ENCODE measurements at places on chromosomes 7 and 10. TPM values are rescaled to one million over a fixed set of nuclear protein-coding genes. Genes with fewer than 3 reads are reported as not detected.

DNA sequence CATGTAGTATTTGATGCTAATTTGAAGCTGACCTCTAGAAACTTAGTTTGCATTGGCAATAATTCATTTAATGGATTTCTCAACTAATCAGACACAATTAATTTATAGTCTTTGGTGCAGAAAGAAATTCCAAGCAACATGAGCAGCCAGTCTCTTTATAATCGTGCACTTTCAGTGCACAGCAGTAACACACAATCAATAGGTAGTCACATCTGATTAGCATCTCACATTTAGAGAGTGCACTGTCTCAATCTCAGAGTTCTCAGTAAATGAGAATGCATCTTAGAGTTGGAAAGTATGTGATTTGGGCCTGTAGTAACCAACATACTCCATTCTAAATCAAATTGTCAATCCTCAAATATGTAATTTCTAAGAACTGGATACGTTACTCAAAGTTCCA, 377.6 kb downstream of the POM121L12 start:
- H3K4me1 ChIP-seq, result no peaks in the 10 kb centered on the region
- H3K27ac ChIP-seq, result no peak overlapping the region
- no peaks in the 10 kb centered on the region for H3K36me3 ChIP-seq

DNA sequence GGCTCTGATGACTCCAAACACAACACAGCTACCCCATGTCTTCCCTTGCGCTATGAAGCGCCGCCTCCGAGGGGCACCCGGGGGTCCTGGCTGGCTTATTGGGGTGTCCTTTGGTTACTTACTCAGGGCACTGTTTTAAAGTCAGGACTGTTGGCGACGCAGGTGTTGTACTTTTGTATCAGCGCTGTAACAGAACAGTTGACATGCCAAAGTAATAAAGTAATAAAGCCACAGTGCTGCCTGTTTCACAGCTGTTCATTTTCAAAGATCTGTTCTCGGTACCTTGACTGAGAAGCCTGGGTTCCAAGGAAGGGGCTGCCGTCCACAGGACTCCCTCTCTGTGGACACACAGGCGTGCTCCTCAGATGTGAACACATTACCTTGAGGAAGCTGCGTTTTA, 64.1 kb downstream of the WDR37 start:
- H3K27ac ChIP-seq, result no peak overlapping the region
- peaks cover 24% of the 10 kb centered on the region for H3K4me1 ChIP-seq
- H3K27me3 ChIP-seq, result no peaks in the 10 kb centered on the region
- H3K36me3 ChIP-seq, result peaks cover 87% of the 10 kb centered on the region
- peak; percentile 9 for DNase-seq

DNA sequence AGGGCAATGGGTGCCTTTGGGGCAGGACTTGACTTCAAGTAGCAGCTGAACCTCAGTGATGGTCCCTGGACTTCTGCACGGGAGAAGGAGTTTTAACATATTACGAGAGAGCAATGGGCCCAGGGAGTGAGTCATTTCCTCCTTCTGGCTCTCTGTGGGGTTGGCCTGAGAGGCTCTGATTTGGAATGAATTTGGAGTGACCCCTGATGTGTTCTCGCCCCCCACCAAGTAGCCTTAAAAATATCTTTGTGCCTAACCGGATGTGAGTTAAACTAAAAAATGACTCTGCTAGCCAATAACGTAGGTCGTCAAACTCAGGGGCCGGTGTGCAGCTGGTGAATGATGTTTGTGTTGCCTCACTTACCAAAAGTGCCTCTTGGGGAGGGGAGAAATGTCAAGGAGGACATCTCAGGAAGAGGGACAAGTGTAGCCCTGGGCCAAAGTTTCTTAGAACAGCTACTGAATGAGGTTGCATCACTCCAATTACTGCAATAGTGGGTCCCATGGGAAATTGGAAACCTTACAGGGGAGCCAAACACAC, 656.6 kb downstream of the INHBA start:
- H3K4me1 ChIP-seq, result no peaks in the 10 kb centered on the region
- H3K27ac ChIP-seq, result no peak overlapping the region
- DNase-seq, result no peak
- H3K27me3 ChIP-seq, result no peaks in the 10 kb centered on the region
- no peak overlapping the region for H3K4me3 ChIP-seq

GRCh38 chr7:29292886-29293658, 98.5 kb downstream of the CHN2 start:
- DNase-seq, result no peak
- no peak overlapping the region for H3K27ac ChIP-seq
- no peaks in the 10 kb centered on the region for H3K36me3 ChIP-seq
- H3K4me3 ChIP-seq, result no peak overlapping the region

DNA sequence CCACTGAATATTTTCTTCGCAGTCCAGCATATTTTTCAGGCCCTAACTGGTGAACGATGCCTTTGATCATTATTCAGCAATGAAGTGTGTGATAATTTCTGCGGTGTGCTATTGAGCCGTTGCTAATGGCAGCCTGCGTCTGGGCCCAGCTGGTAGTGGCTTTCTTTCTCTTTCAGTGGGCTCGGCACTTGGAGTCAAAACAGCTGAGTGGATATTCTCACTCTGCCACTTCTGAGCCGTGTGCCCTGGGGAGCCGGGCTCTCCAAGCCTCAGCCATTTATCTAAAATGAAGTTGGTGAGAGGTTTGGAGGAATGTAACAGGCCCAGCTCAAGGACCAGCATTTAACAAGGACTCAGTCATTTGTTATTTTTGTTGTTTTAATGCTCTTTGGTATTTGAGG, 87.5 kb upstream of the IFRD1 start:
- no peak overlapping the region for H3K4me3 ChIP-seq
- H3K36me3 ChIP-seq, result no peaks in the 10 kb centered on the region
- H3K27me3 ChIP-seq, result peaks cover 6% of the 10 kb centered on the region
- no peak for DNase-seq
- no peaks in the 10 kb centered on the region for H3K4me1 ChIP-seq
- H3K27ac ChIP-seq, result no peak overlapping the region

DNA sequence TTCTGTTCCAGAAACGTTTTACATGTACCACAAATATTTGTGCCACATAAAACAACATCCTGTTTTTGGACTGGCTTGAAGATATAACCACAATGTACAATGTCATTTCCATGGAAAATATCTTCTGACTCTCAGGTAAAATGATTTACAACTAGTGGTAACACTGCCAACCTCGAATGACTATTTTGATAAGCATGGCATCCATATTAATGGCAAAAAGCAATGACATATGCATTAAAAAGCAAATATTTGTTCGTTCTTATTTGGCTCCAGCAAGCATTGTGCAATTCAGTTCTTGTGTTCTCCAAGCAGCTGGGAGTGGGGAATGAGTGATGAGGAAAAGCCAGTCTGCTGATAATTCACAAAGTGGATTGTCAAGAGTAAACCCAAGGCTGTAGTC, 289.0 kb downstream of the PLXDC2 start:
- no peaks in the 10 kb centered on the region for H3K27me3 ChIP-seq
- H3K36me3 ChIP-seq, result no peaks in the 10 kb centered on the region
- no peak overlapping the region for H3K27ac ChIP-seq
- no peak for DNase-seq
- H3K4me3 ChIP-seq, result no peak overlapping the region

DNA sequence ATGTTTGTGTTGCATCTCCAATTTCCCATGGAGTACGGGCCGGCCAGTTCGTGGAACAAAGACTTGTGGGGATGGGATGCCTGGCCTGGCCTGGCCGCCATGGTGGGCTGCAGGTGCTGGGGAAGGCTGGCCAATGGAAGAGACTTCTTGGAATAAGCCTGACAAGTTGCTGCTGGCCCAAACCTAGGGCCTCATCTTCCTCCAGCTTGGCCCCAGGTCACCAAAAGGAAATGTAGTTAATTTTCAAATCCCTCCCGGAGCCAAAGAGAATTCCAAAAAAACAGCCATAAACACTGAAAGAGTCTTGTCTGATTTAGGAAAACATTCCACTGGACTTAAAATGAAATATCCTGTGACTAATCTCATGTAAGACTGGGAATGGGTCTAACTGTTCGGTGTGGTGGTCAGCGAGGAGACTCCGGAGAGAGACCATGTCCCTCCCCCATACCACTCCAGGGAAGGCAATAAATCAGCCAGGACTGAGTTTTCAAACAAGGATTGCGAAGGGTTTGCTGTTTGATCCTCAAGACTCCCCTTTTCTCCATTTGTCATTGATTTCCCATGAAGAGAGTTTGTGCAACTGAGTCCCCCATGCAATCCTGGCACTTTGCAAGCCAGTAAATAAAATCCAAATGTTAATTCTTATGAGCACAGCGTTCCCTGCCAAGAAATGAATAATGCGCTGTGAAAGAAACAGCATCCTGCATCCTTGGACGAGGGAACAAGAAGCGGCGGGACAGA, 128.7 kb upstream of the HABP2 start:
- H3K27ac ChIP-seq, result no peak overlapping the region
- no peaks in the 10 kb centered on the region for H3K36me3 ChIP-seq
- peaks cover 8% of the 10 kb centered on the region for H3K27me3 ChIP-seq
- no peak for DNase-seq
- H3K4me3 ChIP-seq, result no peak overlapping the region
- no peaks in the 10 kb centered on the region for H3K4me1 ChIP-seq

DNA sequence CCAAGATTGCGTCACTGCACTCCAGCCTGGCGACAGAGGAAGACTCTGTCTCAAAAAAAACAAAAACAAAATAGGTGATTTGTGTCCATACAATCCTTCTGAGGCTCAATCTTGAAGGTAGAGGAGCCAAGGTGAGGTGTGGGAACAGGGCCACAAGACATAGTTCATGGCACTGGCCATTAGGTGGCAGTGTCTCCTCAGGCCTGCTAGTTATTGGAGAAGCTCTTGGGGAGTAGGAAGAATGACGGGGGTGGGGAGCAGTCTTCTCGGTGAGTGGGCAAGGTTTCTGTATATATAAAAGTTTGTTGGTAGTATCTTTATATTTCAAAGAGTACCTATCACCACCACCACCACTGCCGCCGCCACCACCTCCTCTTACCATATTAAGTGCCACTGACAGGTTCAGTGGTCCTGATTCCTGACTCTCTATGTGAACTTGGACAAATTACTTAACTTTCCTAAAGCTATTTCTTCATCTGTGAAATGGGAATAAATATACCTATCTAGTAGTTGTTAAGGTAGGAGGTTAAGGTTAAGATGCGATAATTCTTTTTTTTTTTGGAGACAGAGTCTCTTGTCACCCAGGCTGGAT, 24.0 kb downstream of the CCSER2 start:
- H3K4me3 ChIP-seq, result no peak overlapping the region
- no peaks in the 10 kb centered on the region for H3K27me3 ChIP-seq
- peaks cover 9% of the 10 kb centered on the region for H3K36me3 ChIP-seq
- H3K4me1 ChIP-seq, result peaks cover 38% of the 10 kb centered on the region
- DNase-seq, result peak; percentile 65

DNA sequence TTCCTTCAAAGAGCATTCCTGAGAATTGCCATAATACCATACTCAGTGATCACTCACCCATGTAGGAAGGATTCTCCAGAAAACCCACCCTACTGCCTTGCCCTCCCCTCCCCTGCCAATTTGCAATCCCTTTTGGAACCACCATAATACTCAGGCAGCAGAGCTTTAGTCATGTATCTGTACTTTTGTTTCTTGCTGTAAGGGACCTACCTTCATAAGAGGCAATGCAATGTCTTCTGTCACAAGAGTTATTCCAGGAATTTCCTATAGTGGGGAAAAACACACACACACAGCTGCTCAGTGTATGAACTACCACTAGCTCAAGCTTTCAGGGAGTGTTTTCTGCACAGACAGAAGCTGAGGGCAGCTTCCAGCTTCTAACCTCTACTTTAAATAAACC, 67.0 kb downstream of the GSAP start:
- H3K4me3 ChIP-seq, result no peak overlapping the region
- DNase-seq, result no peak
- no peak overlapping the region for H3K27ac ChIP-seq
- no peaks in the 10 kb centered on the region for H3K27me3 ChIP-seq
- peaks cover 51% of the 10 kb centered on the region for H3K4me1 ChIP-seq
- no peaks in the 10 kb centered on the region for H3K36me3 ChIP-seq

- peak; percentile 17 for DNase-seq
- peaks cover 37% of the 10 kb centered on the region for H3K36me3 ChIP-seq
- peaks cover 14% of the 10 kb centered on the region for H3K4me1 ChIP-seq
- H3K27ac ChIP-seq, result no peak overlapping the region
- H3K4me3 ChIP-seq, result no peak overlapping the region
Observed at GRCh38 chr10:1133495-1134045, 77.4 kb downstream of the WDR37 start.

GRCh38 chr7:107029061-107029763, 15.3 kb upstream of the PRKAR2B start:
- H3K27ac ChIP-seq, result no peak overlapping the region
- no peak overlapping the region for H3K4me3 ChIP-seq
- no peaks in the 10 kb centered on the region for H3K4me1 ChIP-seq

- peaks cover 21% of the 10 kb centered on the region for H3K27me3 ChIP-seq
- no peak overlapping the region for H3K27ac ChIP-seq
- no peak for DNase-seq
- no peaks in the 10 kb centered on the region for H3K36me3 ChIP-seq
- H3K4me1 ChIP-seq, result peaks cover 2% of the 10 kb centered on the region
- no peak overlapping the region for H3K4me3 ChIP-seq
Observed at GRCh38 chr7:142372727-142373126, 114.9 kb upstream of the PRSS58 start.

GRCh38 chr10:76916536-76916935, 721.1 kb downstream of the KCNMA1 start:
- H3K4me3 ChIP-seq, result no peak overlapping the region
- H3K27ac ChIP-seq, result no peak overlapping the region
- no peaks in the 10 kb centered on the region for H3K36me3 ChIP-seq
- DNase-seq, result no peak

DNA sequence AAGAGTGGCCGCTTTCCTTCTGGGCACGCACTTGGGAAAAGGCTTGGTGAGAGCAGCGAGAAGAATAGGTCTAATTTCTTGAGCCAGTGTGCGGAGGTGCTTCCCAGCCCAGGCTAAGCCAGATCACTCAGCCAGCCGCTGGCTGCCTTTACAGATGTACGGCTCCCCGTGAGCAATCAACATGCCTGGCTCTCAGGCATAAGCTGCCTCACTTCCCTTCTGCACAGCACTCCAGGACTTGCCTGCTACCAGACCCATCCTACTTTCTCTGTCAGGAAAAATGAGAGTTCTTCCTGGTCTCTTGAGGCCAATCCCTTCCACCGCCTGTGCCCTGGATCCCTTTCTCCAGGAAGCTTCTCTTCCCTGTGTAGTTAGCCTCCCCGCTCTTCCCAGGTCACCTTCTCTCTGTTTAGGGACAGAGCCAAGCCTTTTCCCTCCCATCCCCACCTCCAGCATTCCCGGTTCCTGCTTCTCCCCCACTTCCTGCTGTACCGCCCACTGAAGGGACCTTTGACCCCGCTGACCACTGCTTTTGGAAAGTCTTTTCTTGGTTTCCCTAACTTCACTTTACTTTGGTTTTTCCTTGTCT, 1.1 kb upstream of the ACTR3C start:
- peaks cover 57% of the 10 kb centered on the region for H3K36me3 ChIP-seq
- peaks cover 53% of the 10 kb centered on the region for H3K4me1 ChIP-seq
- peak overlapping the region; percentile 97 for H3K27ac ChIP-seq
- peak overlapping the region; percentile 94 for H3K4me3 ChIP-seq
- H3K27me3 ChIP-seq, result no peaks in the 10 kb centered on the region

Gene ARHGEF35
- 6.2 TPM for total RNA-seq

Gene PPP1R9A
- not detected for total RNA-seq

Gene FRAT1
- 6.9 TPM for total RNA-seq

Gene ORAI2
- total RNA-seq, result 59.5 TPM

Gene ANKRD30A
- total RNA-seq, result not detected

Gene RTKN2
- total RNA-seq, result 6.9 TPM

Gene GRB10
- total RNA-seq, result 14.2 TPM
